ENCODE measurements at places on chromosomes 13 and 19.

DNA sequence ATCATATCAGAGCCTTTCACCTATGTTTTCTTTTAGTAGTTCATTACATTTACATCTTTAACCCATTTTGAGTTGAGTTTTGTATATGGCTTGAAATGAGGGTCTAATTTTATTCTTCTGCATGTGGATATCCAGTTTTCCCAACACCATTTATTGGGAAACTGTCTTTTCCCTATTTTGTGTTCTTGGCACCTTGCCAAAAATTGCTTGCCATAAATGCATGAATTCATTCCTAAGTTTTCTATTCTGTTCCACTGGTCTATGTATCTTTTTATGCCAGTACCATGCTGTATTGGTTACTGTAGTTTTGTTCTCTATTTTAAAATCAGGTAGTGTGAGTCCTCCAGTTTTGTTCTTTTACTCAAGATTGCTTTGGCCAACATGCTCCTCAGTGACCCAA is 144.0 kb upstream of the OBI1 start:
- DNase-seq = no peak

- no peak for DNase-seq
These were observed 799 bp downstream of the NR1H2 start for GRCh38 chr19:50377051-50377461.

DNA sequence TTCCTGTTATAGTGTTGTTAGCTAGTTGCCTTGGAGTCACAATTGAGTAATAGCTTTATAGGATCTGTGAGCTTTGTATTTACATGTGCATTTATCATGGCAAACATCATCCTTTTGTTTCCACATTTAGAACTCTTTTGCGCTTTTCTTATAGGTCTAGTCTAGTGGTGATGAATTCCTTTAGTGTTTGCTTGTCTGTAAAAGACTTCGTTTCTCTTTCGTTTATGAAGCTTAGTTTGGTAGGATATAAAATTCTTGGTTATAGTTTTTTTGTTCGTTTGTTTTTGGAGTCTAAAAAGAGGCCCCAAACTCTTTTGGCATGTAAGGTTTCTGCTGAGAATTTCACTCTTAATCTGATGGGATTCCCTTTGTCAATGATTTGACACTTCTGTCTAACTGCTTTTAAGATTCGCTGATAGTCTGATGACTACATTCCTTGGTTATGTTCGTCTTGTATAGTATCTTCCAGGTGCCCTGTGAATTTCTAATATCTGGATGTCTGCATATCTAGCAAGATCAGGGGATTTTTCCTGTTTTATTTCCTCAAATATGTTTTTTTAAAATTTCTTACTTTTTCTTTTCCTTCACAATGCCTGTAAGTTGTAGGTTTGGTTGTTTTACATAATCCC is 20.2 kb downstream of the DNAJC3 start:
- DNase-seq = no peak

GRCh38 chr13:52665325-52665724 is 12.7 kb downstream of the SUGT1 start:
- DNase-seq = no peak

- no peak for DNase-seq
These were observed 18.4 kb upstream of the RCBTB2 start for GRCh38 chr13:48551329-48551728.

DNA sequence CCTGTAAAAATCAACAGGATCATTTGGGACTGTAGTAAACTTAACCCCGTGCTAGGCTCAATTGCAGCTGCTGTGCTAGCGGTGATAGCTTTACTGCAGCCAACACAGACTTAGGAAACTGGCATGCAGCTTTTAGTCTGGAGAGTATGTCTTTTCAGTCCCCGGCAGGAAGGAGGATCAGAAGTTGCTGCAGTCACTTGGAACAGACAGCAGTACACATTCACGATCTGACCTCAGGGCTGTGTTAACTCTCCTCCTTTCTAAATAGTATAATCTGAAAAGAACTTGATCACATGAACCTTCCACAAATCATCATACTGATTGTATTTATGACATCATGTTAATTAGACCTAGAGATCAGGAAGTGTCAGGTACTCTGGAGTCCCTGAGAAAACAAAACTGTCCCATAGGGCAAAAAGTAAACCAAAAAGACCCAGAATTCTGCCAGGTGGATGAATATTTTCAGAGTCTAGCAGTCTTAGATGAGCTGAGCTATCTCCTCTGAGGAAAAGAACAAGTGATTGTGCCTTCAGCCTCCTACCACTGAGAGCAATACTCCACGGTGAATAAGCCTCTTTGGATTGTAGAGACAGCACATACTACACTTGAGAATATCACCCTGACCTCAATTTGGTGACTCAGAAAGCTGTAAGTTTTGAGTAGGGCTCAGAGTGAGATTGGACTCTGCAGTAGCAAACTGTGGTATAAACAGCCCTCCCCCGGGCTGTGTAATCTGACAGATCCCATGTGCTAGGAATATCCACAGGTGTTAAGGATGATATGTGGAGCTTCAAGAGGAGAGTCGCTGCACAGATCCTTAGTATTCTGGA is 181.0 kb upstream of the GPR12 start:
- peak; percentile 12 for DNase-seq

GRCh38 chr13:78836238-78836784 is 177.4 kb upstream of the OBI1 start:
- DNase-seq = no peak

- DNase-seq = no peak
These were observed 44.3 kb downstream of the ZNF585A start for GRCh38 chr19:37127999-37128820.

DNA sequence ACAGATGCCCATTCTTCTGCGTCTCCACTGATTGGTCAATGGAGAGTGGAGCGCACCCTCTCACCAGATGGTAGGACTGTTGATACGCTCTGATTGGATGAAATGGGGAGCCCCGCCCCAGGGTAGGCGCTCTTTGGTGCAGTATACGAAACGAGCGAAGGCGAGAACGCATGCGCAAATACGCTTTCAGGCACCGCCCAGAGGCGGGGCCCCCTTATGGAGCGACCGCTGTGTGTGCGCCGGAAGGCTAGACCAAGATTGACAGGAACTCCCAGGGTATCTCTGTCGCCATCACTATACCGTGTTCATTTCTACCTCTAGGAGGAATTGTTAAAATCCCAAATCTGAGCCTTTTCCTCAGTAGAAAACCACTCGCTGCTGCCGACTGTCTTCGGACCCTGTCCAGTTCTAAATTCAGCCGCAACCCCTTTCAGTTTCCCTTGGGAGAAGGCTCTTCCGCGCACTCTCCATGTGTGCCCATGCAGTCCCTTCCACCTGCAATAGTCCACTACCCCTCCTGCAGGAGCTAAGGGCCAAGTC is 720 bp upstream of the HNRNPL start:
- peak; percentile 100 for DNase-seq

DNA sequence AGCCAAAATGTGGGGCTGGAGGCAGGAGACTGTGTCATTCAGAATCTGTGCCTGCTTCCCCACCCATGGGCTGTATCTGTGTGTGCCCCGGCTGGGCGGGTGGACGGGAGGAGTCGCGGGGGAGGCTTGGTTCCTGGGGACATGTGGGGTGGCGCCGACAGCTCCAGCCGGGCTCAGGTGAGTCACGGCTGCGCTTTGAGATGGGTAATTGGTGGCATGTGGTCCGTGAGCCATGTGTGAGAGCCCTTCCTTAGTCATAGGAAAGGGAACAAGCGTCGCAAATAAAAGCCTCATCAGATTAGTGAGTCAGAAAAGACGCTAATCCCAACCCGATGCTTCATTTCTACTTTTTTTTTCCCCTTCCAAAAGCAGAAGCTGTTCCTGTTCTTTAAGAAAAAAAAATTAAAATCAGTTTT is 118.6 kb upstream of the ZNF536 start:
- no peak for DNase-seq

GRCh38 chr13:87128036-87128435 is 543.1 kb upstream of the SLITRK5 start:
- no peak for DNase-seq

DNA sequence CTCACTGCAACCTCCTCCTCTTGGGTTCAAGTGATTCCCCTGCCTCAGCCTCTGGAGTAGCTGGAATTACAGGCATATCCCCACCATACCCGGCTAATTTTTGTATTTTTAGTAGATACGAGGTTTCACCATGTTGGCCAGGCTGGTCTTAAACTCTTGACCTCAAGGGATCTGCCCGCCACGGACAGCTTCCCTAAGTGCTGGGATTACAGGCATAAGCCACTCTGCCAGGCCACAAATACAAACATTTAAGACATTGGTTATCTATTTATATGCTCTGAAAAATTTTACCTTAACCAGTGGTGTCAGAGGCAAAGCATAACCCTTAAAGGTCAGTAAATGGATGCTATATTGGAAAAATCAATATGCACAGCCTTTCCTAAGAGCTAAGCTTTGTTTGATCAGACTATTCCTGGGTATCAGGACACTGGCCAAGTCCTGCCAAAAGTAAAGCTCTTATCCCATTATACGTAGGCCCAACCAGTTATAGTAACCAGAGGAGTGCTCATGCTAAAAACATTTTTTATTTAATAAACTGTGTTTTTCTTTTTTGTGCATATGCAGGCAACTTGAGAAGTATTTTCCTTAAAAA is 56.4 kb upstream of the STARD13 start:
- DNase-seq = no peak

- DNase-seq = no peak
These were observed 139.1 kb downstream of the ZNF675 start for GRCh38 chr19:23547816-23548430.

- DNase-seq = no peak
These were observed 53.2 kb downstream of the MLLT1 start for GRCh38 chr19:6226444-6227155.
